ENCODE measurements at places on chromosomes 1 and 21. TPM values are rescaled to one million over a fixed set of nuclear protein-coding genes. Genes with fewer than 3 reads are reported as not detected.

DNA sequence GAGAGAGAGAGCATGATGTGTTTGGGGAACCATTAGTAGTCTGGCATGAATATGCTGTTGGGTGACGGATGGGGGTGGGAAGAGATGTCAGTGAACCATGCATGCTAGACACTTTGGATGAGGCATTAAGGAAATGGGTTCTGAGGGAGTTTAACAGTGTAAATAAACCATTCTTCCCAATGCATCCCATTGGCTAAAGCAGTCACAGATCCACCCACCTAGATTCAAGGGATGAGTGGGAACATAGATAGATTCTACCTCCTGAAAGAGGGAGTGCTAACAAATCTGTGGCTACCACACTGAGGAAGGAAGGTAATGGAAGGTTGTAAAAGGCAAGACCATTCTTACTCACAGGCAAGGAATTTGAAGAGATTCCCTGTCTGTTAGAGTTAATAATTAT lies 129.8 kb upstream of the CACNA1E start:
- no peak for DNase-seq

- no peak for DNase-seq
Measured at GRCh38 chr1:100045206-100045605, 75.4 kb downstream of the SLC35A3 start.

DNA sequence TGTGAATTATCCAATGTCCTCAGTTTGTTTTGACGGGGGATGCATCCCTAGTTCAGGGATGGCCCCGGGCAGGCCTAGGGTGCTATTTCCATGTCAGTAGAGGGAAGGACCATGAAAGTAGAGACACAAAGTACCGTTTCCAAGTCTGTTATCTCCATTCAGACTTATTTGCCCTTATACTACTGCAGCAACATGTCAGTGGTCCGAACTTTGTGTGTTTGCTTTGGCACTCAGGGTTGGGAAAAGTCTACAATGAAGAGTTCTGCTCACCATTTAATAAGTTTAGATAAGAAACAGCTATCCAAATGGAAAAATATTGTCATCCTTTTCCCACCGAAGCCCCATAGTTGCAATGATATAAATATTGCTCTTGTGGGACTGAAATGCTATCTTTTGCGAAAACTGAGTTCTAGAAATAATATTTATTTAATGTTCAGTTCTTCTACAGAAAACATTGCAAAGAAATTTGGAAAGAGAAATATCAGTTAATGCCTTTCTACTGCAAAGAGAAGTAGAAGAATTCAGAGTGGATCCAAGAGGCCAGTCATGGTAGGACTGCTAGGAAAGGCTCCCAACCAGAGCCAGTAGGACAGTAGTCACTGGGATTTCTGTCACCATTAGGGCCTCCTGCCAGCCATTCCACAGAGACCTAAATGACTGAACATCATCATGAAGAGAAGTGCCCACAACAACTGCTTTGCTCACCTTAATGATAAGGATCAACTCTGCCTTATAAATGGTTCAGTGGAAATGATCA lies 11.5 kb upstream of the AGT start:
- DNase-seq, result no peak

DNA sequence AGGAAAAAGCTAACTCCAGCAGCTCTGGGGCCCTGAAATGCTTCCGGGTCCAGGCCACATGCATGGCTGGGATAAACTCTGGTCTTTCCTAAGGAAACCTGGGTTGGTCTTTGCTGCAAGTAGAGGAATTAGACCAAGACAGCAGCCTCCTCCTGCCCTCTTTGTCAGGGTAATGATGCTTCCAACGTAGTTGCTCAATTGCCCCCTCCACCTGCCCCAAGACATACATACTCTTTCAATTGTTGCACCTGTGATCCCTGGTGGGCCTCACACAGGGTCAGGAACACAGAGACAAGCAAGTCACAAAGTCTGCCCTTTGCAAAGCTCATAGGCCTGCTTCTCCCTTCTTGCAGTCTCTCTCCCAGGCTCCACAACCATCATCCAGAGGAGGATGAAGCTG lies 41.9 kb upstream of the GRIK3 start:
- no peak for DNase-seq

GRCh38 chr1:247060771-247061170 lies 17.8 kb downstream of the ZNF670 start:
- DNase-seq, result no peak

DNA sequence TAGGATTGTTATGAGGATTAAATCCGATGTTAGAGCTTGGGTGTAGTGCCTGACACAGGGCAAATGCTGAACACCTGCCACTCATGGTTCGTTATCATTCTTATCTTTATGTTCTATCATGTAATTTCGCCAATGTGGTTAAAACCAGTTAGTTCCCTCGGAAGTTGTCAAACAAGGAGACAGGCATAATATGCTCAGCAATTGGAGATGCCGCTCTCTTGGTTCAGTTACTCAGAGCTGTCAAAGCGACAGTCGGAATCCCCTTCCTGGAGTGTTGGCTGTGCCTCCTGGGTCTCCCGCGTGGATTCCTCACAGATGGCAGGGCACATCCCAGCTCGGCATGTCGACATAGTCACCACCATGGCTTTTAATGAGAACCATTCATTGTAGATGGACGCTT lies 192.2 kb downstream of the ROR1 start:
- DNase-seq, result no peak

DNA sequence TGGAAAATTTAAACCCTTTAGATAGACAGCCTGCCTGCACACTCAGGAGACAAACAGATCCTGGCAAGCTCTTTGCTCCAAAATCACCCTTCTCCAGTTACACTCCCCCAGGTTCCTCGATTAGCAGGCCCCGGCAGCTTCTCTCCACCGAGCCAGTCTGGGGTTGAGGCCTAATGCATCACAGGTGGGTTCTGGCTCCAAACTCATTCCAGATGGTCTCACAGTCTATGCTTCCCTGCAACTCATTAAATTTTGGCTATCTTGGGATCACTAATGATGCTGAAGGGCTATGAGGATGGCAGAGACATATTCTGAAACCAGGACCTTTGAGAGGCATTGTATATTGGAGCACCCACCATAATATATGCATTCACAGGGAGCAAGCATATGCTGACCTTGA lies 559.8 kb upstream of the USP24 start:
- DNase-seq, result no peak

The GBP7 gene
- total RNA-seq, result not detected

DNA sequence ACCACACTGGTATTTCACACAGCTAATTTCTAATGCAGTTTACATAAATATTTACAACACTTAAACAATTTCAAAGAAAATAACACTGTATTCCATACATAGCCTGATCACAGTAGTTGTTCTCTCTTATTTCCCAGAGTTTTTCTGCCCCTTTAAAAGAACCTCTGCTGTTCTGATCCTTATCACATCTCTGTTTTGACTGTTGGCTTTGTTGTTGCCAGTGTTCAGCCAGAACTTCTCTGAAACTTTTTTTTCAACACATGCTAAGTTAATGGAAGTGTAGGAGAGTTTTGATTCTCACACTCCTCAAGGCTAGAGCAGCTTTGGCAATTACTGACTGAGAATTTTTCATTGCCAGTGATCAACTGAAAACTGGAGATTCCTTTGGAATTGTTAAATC lies 11.1 kb downstream of the SELE start:
- no peak for DNase-seq

DNA sequence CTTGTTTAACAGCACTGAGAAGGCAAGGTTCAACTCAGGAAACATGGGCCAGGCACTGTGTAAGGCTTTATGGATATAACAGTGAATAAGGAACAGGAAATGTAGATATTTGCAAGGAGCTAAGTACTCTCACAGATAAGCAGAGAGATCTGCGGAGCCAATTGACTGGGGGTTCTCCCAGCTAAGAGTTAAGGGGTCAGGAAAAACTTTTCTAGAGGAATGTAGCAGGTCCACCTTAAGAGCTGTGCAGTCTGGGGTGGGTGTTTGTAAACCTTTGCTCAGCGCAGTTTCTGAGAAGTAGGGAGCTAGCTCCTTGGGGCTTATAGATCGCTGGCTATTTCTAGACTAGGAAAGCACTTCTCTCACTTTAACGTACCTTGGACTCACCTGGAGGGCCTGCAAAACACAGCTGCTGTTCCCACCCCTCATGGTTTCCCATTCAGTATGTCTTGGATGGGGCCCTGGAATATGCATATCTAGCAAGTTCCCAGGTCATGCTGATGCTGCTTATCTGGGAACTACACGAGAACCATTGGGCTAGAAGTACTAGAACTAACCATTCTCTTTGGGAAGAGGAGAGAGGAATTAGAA lies 51.7 kb downstream of the TLCD4 start:
- DNase-seq, result no peak

DNA sequence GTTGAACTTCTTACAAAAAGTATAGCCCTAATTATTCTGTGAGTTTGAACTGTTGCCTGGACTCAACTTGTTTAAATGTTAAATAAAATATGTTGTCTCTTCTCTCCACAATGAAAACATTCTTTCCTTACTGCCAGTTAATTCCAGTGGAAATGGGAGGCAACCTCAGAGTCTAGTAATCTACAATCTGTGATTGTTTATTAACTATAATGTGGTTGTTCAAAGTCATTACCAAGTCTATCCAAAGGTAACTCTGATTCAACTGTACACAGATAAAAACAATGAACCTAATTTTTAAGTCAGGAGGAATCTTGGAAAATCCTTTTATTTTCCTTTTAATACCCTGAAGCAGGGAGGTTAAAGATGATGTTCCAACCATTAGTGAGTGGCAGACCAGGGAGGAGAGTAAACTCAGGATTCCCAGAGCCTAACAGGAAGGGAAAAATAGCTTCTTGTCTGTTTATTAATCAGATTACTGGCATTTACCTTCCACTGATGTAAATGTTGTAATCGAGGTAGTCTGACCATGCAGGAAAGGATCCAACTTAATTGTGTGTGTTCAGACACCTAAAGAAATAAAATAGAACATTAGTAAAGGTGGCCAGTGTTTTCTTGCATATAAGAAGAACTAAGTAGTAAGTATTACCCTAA lies 57.1 kb upstream of the TBX15 start:
- no peak for DNase-seq

- no peak for DNase-seq
Measured at GRCh38 chr1:153058826-153059784, 1.8 kb upstream of the SPRR2A start.

- no peak for DNase-seq
Measured at GRCh38 chr1:232176222-232176621, 453.7 kb downstream of the SIPA1L2 start.

GRCh38 chr21:35220301-35220700 lies 171.2 kb upstream of the RUNX1 start:
- no peak for DNase-seq

The RGS4 gene
- 2.0 TPM for total RNA-seq

DNA sequence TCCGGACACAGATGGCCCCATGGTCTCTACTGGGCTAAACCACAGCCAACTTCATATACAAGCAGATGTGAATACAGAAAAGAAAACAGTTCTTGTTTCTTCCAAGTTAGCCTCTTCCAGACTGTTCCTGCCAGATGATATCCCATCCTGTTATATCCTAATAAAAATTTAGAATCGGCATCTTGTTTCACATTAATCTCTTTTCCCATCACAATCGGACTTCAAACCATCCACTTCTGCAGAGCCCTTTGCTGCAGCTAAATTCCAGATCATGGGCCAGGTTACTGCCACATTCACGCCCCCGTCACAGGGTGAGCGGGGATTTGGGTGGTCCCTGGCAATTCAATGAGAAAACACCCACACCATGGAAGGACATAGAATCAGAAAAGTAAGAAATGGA lies 57.2 kb downstream of the NPHP4 start:
- DNase-seq, result no peak

The TMIGD3 gene
- total RNA-seq, result 10.0 TPM

The SELP gene
- 5.4 TPM for total RNA-seq

The FRRS1 gene
- total RNA-seq, result 12.5 TPM

The NUP210L gene
- under 0.01 TPM for total RNA-seq

DNA sequence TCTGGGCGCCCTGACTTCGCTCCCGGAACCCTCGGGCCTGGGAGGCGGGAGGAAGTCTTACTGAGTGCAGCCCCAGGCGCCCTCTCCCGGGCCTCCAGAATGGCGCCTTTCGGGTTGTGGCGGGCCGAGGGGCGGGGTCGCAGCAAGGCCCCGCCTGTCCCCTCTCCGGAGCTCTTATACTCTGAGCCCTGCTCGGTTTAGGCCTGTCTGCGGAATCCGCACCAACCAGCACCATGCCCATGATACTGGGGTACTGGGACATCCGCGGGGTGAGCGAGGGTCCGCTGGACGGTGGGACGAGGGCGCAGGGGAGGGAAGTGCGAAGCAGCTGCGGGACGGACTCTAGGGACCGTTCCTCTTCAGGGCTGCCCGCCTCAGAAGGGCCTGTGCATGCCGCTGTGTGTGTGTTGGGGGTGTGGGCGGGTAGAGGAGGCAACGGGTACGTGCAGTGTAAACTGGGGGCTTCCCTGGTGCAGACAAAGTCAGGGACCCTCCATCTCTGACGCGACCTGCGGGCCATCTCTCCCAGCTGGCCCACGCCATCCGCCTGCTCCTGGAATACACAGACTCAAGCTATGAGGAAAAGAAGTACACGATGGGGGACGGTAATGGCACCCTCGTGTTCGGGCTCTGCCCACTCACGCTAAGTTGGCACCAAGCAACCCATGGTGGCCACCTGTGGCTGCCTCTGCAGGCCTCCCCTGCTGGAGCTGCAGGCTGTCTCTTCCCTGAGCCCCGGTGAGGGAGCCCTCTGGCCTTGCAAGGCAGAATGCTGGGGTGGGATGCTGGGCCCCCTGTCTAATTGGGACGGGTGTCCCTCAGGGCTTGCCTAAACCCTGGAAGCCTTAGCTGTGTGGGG lies at the start of gene GSTM1:
Gene GSTM1, plus strand, starts transcription at position 177 of the 859 bp plus-strand sequence. Its CDS starts 57 bp downstream, at position 234.
- no peak for DNase-seq

- DNase-seq, result no peak
Measured at GRCh38 chr1:66156144-66156543, 363.4 kb downstream of the PDE4B start.

The AMY2A gene
- 1.3 TPM for total RNA-seq

DNA sequence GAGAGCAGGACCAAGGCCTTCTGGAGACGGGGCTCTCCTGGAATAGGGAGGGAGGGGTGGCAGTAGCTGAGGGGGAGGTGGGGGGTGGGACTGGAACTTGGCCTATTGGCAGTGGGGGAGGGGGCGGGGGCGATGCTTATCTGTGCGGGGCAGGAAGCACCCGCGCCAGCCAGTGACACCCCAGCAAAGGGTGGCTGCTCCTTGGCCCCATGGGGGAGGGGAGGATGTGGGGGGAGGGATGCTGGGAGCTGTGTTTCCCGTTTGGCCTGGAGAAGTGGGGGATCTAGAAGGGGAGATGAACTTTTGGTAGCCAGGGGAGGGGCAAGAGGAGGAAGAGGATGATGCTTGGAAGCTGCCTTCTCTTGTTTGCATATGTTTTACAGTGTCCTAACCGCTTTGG lies 11.0 kb downstream of the ZBTB7B start:
- DNase-seq, result no peak

DNA sequence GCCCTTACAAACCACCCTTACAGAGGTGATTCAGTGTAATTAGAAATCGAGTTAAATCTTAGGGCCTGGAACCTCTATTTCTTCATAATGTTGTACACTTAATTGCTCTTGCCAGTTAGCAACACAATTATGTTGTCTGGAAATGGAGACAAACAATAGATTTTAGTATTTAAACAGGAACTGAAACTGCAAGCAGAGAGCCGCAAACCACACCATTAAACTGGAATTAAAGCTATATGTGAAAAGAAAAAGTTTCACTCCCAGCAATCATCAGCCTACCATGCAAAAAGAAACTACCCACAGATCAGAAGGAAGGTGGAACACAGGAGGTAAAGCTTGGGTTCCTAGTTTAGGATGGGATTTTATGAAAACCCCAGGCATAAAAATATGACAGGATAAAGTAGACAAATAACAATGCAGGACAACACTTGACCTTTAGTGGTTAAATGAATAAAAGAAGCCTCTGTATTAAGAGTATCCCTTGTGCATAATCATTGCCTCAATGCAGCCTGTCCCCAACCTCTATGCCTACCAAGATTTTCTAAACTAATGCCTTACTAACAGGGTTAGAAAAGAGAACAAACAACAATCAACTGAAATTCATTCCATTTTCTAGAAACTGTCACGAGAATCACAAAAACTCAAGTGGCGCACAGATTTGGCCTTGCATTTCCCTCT lies 304.3 kb upstream of the ESRRG start:
- no peak for DNase-seq

Data from breast epithelium (tissue), 4 donors.